Activated CD4-positive, alpha-beta T cell treated with anti-CD3 and anti-CD28 coated beads, Interleukin-2, amount 10 ng/mL, durations not matched to agents 7 days and 5 days (primary cell): ENCODE measurements at places on chromosomes 12 and 14.

DNA sequence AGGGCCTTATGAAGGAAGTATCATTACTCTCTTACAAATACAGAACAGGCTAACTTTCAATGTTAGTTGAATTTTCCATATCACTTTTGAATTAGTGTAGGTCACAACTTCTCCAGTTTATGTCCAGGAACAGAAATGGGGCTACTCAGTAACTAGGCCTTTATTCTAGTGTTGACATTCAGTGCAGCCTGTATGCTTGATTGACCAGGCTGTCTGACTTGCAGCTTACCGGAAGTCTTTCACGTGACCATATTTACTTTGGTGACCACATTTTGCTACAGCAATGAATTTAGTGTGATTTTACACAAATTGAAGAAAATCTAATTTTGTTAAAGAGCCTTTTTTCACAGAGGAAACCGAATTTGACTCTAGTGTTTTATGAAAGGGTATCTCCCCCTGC lies 12.4 kb downstream of the MTERF2 start:
- no peak overlapping the region for H3K27ac ChIP-seq
- H3K36me3 ChIP-seq: peaks cover 42% of the 10 kb centered on the region
- no peaks in the 10 kb centered on the region for H3K4me1 ChIP-seq
- H3K4me3 ChIP-seq: no peak overlapping the region
- no peaks in the 10 kb centered on the region for H3K27me3 ChIP-seq

- DNase-seq: peak; percentile 95
- peaks cover 16% of the 10 kb centered on the region for H3K4me1 ChIP-seq
- H3K27me3 ChIP-seq: peaks cover 16% of the 10 kb centered on the region
- H3K4me3 ChIP-seq: peak overlapping the region; percentile 95
- peak overlapping the region; percentile 99 for H3K27ac ChIP-seq
Observed at GRCh38 chr12:4269279-4269991, 4.1 kb upstream of the CCND2 start.

DNA sequence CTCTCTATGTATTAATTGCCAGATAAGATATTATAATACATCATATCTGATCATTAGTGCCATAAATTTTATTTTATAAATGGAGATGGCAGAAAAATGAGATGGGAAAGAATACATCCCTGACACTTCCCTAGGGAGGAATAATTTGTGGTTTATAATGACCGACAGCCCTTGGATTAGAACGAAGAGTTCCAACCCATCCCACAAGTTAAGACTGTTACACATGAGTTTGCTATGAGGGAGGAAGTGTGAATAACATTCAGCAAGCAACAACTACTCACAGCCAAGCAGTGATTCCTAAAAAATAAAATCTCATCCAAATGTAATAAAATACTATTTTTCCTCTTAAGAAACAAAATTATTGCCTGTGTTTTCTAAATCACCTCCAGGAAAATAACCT lies 299.0 kb downstream of the CCDC91 start:
- H3K4me3 ChIP-seq: no peak overlapping the region
- H3K27me3 ChIP-seq: no peaks in the 10 kb centered on the region
- no peaks in the 10 kb centered on the region for H3K4me1 ChIP-seq
- no peak for DNase-seq

DNA sequence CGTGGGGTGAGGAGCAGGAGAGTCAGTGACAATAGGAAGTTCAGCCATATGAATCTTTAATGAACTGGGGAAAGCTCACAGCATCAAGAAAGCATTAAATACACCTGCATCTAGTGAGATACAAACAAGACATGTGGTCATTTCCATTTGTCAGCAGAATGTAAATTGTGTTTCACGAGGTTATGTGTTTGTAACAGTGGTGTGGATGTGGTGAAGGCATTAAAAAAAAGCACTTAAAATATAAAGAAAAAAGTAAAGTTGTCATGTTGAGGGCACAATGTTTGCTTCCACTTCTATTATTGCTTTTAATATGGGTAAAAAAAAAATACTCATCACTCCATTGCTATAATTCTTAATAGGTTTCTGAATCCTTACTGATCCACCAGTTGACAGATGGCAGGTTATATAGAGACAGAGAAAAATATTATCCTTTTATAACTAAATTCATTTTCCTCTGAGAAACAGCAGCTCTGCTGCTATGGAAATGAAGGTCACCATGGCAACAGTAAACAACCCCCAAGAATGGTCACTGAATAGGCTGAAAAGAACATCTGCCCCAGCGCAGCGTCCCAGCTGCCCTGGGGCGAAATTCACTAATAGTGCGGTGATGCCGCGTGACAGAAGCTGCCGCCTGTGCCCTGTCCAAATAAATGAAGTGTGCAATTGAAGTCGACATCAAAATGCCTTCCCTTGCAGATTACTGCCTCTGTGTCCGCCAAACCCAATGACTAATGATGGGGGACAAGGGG lies 226.1 kb downstream of the FOXN3 start:
- H3K27me3 ChIP-seq: no peaks in the 10 kb centered on the region
- no peak overlapping the region for H3K27ac ChIP-seq
- no peak for DNase-seq
- H3K4me1 ChIP-seq: peaks cover 4% of the 10 kb centered on the region
- H3K4me3 ChIP-seq: no peak overlapping the region

- H3K4me1 ChIP-seq: no peaks in the 10 kb centered on the region
- H3K27ac ChIP-seq: no peak overlapping the region
- DNase-seq: no peak
Observed at GRCh38 chr12:49984476-49985359, 12.0 kb downstream of the AQP6 start.
